ENCODE measurements at places on chromosomes 4 and X.

DNA sequence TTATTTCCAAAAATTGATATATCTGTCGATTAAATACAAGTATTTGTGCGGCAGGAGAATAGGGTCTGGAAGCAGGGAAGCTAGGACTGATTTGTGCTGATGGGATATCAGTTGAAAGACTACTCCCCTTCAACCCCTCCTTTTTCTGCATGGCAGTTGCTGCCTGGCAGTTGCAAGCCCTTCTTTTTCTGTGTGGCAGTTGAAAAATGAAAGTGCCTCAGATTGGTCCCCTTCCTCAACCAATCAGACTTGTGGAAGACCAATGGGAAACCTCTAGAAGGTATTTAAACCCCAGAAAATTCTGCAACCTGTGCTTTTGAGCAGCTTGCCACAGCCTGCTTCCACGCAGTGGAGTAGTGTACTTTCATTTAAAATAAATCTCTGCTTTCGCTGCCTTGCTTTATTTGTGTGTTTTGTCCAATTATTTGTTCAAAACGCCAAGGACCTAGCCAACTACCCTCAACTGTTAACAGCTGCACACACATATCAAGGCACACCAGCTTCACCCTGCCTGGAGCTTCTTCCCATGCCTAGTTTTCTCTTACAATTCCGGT, 1.5 kb upstream of the TMA16 start:
- DNase-seq, result no peak

DNA sequence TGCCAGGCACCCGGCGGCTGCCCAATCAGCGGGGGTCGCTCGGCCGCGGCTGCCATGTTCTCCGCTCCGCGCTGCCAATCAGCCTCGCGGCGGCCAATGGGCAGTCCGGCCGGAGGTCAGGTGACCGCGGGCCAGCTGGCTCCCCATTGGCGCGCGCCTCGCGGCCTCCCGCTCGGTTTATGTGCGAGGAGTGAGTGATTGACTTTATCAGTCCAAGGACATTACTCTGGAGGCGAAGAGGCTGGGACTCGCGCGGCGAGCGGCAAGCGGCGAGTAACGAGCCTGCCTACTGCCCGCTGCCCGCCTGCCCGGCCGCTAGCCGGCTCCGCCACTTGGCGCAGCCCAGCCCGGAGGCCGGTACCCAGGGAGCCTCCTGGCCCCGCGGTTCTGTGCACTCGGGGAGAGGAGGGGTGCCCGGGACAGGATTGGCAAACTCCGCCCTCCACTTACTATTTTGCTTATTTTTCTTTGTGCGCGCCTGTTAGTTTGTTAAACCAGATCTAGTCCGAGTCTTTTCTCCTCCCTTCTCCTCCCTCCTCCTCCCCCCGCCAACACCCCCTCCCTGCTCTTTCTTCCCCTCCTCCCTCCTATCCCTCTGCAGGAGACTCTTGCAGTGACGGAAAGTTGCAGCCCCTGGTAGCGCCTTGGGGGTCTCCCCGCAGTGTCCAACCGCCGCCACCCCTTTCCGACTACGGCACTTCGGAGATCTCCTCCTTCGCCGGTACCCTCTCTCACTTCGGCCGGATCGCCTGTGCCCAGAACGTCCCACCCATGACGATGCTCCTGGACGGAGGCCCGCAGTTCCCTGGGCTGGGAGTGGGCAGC, at the start of gene ZIC3:
Gene ZIC3 (plus strand): TSS at position 207 of the 825 bp plus-strand sequence. CDS start 565 bp downstream, at position 772.
- DNase-seq, result peak; percentile 47

GRCh38 chr4:850323-850945, 24.5 kb upstream of the CPLX1 start:
- DNase-seq, result no peak

GRCh38 chr4:126087101-126087500, 772.3 kb downstream of the FAT4 start:
- no peak for DNase-seq

- peak; percentile 49 for DNase-seq
Measured at GRCh38 chr4:139175646-139176301, 1.2 kb downstream of the ELF2 start.

- no peak for DNase-seq
Measured at GRCh38 chrX:25600776-25601175, 537.4 kb upstream of the MAGEB18 start.

DNA sequence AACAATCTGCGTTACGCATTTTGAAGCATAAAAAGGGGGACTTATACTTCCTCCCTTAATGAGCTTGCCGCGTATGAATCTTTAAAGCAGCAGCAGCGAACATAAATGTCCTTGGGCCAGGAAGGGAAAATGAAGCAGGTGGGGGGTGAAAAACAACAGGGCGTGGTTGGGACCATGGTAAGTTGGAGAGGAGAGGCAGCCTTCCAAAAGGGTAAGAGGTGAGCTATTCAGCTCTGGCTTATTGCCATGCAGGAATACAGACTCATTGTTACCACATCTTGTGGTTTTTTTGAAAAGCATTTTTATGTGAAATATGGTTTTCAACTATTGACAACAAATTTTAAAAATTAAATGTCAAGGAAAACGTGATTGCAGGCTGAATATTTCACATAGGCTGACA, 710.7 kb upstream of the FAM241A start:
- no peak for DNase-seq

GRCh38 chr4:85474818-85475630, at the start of gene ARHGAP24:
ARHGAP24 (plus strand) TSS chr4:85475150.
- peak; percentile 86 for DNase-seq

DNA sequence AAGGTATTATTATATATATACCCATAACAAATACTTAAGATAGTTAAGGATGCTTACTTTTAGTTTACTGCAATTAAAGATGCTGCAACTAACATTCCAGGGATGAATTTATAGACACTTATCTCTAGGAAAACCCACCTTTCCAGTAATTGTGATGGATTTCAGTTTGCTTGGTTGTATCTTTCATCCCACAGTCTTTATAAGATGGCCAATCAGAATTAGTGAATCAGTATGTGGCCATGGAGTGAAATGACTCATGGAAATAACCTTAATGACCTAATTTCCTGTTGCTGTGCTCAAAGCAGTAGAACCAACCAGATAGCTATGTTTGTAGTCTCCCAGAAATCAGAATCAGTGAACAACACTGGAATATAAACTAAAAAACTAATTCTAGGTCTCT, 26.4 kb downstream of the MOSPD2 start:
- DNase-seq, result no peak

DNA sequence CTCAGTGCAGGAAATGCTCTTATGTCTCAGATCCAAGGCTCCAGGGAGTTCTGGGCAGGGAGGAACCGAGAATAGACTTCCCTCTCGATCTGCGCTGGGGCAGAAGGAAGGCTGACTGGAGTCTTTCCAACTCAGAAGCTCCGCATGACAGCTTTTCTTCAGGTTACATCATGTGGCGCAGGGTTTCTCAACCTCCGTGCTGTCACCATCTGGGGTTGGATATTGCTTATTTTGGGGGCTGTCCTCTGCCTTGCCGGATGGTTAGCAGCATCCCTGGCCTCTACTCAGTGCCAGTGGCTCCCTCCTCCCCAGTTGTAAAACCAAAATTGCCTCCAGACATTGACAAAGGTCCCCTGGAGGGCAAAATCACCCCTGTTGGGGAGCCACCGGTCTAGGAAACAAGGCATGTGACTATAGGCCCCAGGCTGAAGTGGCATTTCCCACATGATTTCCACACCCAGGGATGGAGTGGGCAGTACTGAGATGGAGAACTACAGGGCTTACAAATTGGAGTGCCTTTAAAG, 21.4 kb downstream of the REELD1 start:
- peak; percentile 89 for DNase-seq

DNA sequence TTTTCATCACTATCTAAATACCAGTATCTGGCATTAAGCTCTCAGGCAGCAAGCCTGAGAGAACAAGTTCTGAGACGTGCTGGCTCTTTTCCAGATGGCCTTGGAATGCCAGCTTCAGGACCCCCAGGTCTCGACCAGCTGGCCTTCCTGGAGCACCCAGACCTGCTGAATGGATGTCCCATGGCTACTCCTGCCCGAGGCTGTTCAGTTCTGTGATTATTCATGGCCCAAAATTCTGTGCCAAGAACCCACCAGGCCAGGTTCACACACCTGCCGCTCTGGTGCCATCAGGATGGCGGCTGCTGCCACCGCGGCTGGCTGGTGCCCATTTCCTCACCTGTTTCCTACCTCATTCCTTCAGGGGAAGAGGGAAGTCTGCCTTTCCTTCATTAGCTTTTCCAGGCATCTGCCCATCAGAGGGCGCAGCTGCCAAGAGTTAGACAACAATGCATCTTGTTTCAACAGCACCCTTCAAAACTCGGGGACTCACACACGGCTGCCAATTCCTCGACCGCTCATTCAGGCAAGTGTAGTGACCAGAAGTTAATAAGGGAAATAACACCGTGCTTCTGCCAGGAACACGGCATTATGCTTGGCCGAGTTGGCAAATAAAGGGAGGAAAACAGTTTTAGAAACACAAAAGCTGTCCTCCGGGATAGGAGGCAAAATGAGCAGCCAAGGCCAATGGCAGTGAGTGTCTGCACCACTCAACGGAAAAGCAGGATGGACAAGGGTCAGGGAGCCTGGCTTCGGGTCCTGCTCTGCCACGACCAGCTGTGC, 173.8 kb downstream of the NSUN7 start:
- DNase-seq, result no peak

- no peak for DNase-seq
Measured at GRCh38 chr4:120995266-120996010, 72.9 kb upstream of the PRDM5 start.

- no peak for DNase-seq
Measured at GRCh38 chrX:14505648-14506047, 23.7 kb upstream of the GLRA2 start.

DNA sequence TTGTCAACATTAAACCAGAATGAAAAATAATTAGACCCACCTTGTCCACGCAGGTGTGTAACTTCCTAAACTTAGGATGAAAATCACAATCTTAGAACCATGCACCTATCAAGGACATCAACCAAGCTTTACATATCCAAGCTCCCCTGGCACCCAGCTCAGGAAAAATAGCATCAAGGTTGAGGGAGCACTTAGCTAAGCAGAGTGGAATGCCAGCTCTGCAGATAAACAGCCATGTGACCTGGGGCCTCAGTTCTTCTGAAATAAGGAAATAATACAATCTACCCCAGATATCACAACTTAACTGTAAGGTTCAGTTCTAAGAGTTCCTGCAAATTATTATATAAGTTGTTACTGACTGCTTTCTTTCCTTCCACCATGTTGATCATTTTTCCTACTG, 64.7 kb downstream of the DHX15 start:
- no peak for DNase-seq

- no peak for DNase-seq
Measured at GRCh38 chrX:41600291-41600690, 88.5 kb upstream of the GPR34 start.

GRCh38 chrX:8960957-8961468, 72.9 kb downstream of the FAM9B start:
- peak; percentile 66 for DNase-seq

DNA sequence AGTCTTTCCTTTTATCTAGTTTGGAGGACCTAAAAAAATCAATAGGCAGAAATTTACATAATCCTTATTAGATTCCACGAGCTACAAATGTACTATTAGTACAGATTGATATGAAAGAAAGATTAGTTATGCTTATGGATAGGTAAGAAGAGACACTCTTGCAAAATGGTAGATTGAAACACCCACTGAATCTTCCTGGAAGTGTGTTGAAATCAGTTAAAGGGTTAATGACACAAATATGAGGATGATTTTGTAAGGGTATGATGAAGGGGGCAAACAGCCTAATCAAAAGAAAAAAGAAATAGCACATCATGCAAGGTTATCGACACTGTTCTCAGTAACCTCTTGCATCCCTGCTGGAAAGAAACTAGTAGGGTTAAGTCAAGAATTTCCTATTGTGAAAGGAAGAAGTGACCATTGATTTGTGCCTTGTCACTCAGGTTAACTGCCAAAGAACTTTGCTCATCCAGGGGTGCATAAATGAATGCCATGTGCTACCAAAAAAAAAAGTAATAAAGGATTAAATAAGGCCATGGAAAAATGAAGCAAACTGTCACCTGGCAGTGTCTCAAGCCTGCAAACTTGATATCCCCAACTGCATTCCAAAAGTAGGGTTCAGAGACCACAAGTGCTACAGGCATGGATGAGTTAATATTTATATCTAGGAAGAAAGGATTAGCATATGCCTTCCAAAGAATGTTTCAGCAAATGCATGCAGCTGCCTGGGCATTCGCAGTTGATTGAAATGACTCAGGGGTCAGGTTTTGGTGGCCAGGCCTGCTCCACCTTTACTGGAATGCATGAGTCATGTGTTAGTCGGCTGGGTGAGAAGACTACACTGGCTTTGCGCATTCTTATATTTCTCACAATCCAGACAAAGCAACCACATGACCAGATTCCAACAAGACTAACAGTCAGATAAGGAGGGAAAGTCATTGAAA, 78.3 kb upstream of the ATXN3L start:
- DNase-seq, result no peak

DNA sequence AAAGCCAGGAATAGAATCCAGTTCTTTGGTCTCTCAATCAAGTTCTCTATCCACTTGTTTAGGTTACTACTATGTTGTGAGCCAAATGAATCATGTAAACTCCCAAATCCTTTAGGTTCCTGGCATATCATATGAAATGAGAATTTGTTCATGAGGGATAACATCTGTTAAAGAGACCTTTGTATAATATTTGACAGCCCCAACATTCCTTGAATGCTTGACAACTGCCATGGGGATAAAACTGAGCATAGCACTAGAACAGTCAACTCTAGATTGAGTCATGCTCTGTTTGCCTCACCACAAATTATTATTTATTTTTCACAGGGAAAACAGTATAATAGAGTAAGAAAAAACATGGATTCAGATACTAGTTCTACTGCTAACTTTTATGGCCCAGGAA, 93.3 kb downstream of the NAA11 start:
- no peak for DNase-seq

- DNase-seq, result no peak
Measured at GRCh38 chr4:77043507-77044136, 32.2 kb downstream of the CCNI start.

GRCh38 chr4:119281393-119281792, 40.5 kb downstream of the FABP2 start:
- DNase-seq, result no peak

- DNase-seq, result no peak
Measured at GRCh38 chr4:57430726-57431125, 320.5 kb upstream of the IGFBP7 start.

GRCh38 chrX:104183685-104184084, 17.4 kb downstream of the FAM199X start:
- DNase-seq, result no peak

- DNase-seq, result no peak
Measured at GRCh38 chr4:10960389-10960788, 275.8 kb upstream of the CLNK start.

GRCh38 chrX:828411-828959, 197.9 kb downstream of the SHOX start:
- no peak for DNase-seq

Measured in suppressor macrophage (primary cell).